ENCODE measurements at places on chromosomes 11 and 22.

- no peak for DNase-seq
These were observed 41.6 kb downstream of the KREMEN1 start for GRCh38 chr22:29114392-29114791.

DNA sequence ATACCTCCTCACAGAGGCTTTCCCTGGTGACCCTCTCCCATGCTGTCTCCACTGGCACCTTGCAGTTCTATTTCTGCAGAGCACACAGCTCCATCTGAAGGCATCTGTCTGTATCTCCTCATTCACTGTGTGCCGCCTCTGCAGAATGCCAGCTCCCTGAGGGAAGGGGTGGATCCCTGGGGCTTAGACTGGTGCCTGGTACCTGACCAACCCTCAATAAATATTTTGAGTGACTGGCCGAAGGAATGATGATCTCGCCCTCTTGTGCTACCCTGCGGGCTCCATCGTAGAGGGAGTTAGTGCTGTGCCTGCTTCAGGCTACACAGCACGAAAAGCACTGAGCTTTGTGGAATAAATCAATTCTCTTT lies 1.6 kb downstream of the CBX7 start:
- no peak for DNase-seq

DNA sequence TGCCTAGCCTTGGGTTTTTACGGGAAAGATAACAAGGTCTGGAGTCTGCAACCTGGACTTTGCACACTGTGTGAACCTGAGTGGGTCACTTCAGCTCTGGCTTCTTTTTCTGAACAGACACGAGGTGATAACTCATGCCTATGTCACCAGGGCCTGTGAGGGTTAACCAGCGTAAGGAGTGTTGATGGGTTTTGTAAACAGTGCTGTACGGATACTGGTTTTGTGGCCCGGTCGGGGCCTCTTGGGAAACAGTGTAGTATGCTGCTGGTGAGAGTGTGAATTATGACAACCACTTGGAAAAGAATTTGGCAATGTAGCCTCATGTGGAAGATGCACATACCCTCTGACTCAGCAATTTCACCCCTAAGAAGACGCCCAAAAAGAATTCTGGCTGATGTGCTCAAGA lies 266.8 kb downstream of the MN1 start:
- DNase-seq, result no peak

GRCh38 chr11:15728207-15728606 lies 613.5 kb downstream of the INSC start:
- DNase-seq, result no peak

GRCh38 chr22:49685116-49685515 lies 142.6 kb downstream of the BRD1 start:
- DNase-seq, result no peak

DNA sequence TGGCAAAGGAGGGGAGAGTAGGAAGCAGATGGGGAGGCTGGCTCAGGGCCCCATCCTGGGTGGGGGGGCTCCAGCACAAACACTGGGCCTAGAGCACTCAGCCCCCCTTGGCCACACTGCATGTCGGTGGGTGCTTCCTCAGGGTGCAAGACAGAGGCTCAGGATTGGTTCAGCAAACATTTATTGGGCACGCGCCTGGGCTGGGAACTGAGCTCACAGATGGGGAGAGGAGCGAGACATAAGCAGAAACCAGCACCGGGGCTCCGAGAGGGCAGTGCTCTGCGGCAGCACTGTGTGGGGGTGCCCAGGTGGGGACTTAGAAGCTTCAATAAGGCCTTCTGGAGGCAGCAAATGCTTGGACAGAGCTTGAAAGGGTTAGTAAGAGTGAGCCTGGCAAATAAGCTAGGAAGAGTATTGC lies 12.1 kb upstream of the EHD1 start:
- no peak for DNase-seq

DNA sequence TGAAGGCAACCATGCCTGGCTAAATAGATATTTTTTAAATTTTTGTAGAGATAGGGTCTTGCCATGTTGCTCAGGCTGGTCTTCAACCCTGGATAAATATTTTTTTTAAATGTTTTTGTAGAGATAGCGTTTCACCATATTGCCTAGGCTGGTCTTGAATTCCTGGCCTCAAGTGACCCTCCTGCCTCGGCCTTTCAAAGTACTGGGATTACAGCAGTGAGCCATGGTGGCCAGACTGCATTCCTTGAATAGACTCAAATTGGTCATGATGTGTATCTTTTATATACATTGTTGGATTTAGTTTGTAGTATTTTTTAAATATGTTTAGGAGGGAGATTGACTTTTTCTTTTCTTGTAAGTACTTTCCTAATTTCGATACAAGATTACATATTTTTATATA lies 325.7 kb upstream of the C11orf87 start:
- DNase-seq, result no peak

Data from HAP-1 (cell line).